Fibroblast of pulmonary artery (primary cell): ENCODE measurements at places on chromosomes 5 and 9.

- DNase-seq = no peak
Measured at GRCh38 chr5:58411372-58411771, 48.5 kb downstream of the PLK2 start.

DNA sequence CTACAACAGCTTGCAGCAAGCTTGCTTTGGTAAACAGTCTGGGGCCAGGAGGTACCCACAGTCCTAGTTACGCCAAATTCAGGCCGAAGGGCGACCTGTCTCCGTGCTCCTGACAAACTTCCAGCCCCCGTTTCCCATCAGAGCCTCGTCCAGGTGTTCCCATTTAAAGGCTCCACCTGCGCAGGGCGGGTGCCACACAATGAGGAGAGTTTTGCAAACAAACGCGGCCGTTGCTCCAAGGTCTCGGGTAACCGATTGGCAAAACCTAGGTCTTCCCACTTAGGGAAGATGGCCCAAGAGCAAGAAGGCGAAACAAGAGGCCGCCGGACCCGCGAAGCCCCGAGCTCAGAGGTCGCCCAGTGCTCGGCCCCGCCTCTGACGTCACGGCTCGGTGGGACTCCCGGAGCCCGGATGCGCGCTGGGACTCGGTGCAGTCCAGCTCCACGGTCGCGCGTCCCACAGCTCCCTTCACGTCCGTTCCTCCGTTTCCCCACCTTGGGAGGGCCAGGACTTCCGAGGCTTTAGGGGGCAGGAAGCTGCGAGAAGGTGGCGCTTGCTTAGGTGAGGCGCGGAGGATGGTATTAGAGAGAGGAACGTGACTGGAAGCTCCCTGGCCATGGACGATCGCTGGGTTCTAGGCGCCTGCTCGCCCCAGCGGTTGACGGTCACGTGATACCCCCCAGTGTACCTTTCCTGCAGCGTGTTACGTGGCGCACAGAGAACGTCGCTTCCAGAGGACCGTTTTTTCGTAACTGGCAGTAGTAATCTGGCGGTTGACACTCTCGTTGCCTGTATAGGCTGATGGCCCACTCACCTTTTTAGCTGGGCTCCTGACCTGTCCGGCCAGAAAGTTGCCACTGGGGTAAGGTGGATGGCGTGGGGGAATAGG is 41.8 kb upstream of the KDM4C start:
- DNase-seq = peak; percentile 36

DNA sequence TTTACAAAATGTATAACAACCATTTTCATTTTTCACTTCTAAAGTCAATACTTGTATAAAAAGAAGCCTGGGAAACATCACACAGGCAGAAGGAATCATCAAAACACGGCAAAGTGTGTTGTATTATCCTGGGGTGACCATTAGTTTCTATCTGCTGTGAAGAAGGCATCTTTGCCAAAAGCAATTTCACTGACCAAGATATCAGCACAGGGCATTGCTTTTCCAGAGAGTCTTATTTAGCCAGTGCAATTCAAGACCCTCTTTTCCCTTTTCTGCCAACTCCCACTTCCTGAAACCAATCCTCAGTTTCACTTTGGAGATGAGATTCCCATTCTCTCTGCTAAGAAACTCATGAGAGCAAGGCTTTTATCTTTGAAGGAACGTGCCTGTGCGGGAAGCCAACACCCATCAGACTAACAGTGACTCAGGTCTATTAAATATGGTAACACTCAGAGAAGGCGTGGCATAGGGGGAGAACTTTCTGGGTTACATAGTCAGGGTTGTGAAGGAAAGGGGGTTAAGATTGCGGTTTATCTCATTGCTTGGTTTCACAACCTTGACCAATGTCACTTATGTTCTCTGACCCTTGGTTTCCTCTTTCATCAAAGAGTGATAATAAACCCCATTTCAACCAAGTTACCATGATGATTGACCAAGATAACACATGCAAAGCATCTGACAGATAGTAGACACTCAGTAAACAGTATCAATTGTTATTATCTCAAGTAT is 666.9 kb upstream of the KLF4 start:
- peak; percentile 30 for DNase-seq

GRCh38 chr5:4082966-4083564 is 487.4 kb downstream of the IRX1 start:
- peak; percentile 50 for DNase-seq

DNA sequence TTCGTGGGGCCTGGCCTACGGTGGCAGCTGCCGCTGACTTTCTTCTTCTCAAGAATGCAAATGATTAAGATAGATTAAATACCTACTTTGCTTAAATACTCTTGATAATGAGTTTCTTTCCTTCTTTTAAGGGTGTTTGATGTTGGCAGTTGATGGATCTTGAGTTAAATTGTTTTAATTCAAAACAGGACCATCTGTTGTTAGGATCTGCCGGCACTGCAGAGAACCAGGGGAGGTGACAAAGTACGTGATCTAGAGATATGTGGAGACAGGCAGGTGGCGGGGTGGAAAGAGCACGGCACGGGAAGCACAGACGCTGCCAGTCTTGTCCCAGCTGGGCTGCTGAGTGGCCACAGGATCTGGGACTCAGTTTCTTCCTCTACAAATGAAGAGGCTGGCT is 37.9 kb downstream of the MED27 start:
- no peak for DNase-seq

GRCh38 chr5:128135286-128135685 is 51.7 kb downstream of the SLC12A2 start:
- no peak for DNase-seq
